ENCODE measurements at places on chromosomes 7 and 10. TPM values are rescaled to one million over a fixed set of nuclear protein-coding genes. Genes with fewer than 3 reads are reported as not detected.

GRCh38 chr7:78490524-78490923, 692.0 kb downstream of the PHTF2 start:
- no peak for DNase-seq

- no peak for DNase-seq
Observed at GRCh38 chr10:28971764-28972163, 294.4 kb downstream of the BAMBI start.

Gene DNA2
- 2.9 TPM for total RNA-seq

DNA sequence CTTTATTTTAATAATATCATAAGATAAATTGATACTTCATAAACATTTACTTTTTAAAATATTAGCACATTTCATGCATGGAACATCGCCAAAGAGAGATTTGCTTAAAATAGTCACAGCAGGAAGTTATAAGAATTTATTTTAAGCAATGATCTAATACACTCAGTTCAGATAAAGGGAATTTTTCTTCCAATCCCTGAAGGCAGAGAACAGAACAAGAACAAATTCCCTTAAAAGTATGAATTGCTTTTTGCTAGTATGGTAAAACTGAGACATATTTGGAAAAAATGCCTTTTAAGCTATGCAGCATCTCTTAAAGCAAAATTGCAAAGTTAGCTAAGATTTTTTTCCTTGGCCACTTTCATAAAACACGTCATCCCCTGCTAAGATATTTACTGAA, 91.0 kb downstream of the SEMA3D start:
- no peak for DNase-seq

DNA sequence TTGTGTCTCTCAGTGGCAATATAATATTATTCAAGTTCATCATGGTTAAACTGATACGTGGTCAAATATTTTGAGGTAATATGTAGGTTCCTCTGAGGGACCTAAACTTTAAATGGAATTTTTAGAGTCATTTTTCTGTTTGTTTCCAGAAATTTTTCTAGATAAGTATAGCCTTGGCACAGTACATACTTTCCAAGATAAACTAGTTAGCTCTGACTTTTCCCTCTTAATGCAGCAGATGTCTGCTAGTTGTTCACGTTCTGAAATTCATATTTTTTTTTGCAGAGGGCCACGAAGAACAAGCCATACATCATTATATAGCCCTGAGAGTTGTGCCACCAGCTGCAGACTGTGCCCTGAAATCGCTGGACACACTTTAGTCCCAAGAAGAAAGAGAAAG, 61.6 kb downstream of the A1CF start:
- DNase-seq = no peak

DNA sequence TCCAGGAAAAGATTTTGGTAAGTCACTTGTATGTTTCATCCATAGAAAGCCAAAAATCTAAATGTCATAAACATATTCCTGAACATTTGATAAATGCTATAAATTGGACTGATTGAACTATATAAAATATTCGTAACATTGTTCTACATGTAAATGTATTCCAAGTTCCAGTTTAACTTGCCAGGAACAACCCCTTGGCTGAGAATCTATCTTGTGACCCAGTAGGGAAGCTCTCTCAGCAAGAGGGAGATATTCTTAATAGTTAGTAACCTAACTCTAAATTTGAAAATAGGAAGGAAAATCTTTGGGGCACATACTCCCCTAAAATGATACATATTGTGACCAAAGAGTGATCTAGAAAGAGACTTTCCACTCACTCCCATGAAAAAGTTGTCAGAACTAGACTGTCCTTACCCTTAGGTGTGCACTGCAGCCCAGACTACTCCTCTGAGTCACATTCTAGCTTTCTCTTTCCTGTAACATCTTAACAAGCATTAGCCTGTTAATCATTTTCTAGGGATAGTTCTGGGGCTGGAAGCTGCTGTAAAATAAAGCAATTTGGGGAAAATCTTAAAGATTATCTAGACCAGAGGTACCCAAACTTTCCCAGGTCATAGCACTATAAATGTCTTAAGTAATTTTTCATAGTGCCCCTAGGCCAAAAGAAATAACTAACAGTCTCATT, 73.7 kb upstream of the SKAP2 start:
- DNase-seq = no peak

DNA sequence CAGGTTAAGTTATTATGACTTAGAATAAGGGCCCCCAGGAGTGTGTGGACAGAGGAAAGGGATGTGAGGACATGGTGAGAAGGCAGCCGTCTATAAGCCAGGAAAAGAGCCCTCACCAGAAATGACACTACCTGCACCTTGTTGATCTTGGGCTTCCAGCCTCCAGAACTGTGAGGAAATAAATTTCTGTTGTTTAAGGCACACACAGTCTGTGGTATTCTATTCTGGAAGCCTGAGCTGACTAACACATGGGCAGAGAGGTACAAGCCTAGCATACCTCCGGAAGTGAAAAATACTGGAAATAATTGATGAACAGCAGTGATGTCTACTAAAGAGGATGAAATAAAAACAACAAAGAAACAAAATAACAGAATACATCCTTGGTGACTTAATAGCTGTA, 46.1 kb upstream of the GRB10 start:
- DNase-seq = no peak

GRCh38 chr7:47145186-47145725, 436.7 kb downstream of the TNS3 start:
- no peak for DNase-seq
